PC-9 (cell line): ENCODE measurements at places on chromosomes 6 and 20.
A peak's percentile ranks its signal among the peaks of the same experiment; 100 is the strongest.

GRCh38 chr6:38118791-38119365, 299.4 kb downstream of the ZFAND3 start:
- no peak for DNase-seq

GRCh38 chr6:55669028-55669427, 90.0 kb upstream of the HMGCLL1 start:
- DNase-seq = no peak

DNA sequence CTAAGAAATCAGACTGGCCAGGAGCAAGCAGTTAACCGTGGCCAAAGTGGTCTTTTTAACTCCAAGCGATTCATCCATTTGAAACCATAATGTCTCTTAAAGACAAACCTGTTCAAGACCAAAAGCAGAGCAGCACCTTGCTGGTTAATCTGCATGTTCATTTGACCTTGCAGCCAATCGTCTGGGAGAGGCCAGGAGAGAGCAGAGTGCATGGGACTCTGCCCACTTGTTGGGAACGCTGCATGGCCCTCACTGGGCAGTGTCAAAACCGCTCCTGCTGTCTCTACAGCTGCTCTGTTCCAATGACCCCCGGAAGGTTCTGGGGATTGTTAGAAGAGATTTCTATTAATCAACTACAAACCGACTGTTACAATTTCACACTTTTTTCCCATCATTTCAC, 79.6 kb downstream of the OLIG3 start:
- no peak for DNase-seq

- no peak for DNase-seq
Measured at GRCh38 chr6:165686596-165687365, 23.7 kb upstream of the PDE10A start.

DNA sequence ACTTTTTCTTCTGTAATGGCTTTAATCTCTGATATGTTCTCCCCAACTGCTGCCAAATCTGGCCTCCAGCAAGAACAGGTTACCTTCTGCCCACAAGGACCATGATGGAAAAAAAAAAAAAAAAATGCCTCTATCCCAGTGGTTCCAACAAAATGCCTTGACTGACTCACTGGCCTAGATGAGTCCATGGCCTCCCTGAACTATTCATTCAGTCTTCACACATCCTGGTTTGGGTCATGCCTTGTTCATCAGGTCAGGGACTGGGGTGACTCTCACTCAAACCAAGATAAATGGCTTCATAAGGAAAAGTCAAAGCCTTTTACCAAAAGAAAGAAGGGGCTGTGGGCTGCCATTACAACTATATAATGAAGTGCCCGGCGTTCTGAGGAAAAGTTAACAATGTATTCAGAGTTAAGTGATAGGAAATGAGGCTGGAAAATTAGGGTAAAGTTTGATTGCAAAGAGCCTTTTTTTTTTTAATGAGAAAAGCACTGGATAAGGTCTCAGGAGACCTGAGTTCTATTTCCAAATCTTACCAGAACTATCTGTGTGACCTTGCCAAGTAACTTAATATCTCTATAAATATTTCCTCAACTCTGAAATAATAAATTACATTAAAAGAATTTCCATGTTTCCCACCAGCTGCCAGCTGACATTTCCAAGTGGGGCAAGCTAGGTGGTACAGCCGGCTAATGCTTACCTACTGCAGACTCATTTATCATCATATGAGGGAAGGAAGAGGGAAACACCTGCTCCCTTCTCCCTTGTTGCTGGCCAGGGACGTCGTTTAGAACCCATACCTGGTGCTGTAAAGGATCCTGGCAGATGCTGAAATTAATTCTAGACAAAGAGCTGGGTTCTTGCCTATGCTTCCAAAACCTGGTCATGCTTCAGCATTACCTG, 380.0 kb upstream of the MARCKS start:
- no peak for DNase-seq

- DNase-seq = no peak
Measured at GRCh38 chr6:164109770-164110140, 695.2 kb downstream of the QKI start.

DNA sequence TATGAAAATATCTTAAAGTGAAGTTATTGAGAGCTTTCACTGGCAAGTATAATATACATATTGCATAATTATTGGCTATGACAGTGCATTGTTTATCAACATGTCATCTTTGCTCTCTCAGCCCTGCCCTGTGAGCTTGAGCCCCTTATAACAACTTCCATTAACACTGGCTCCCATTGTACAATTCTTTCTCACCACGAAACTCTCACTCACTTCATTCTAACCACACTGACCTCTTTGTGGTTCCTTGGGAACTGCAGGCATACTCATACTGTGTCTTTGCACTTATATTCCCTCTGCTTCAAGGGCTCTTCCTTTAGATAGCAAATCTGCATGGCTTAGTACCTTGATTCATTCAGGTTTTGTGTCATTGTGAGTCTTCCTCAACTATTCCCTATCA, 411.8 kb downstream of the CDKAL1 start:
- no peak for DNase-seq

GRCh38 chr6:37804586-37804985, 14.9 kb upstream of the ZFAND3 start:
- no peak for DNase-seq

DNA sequence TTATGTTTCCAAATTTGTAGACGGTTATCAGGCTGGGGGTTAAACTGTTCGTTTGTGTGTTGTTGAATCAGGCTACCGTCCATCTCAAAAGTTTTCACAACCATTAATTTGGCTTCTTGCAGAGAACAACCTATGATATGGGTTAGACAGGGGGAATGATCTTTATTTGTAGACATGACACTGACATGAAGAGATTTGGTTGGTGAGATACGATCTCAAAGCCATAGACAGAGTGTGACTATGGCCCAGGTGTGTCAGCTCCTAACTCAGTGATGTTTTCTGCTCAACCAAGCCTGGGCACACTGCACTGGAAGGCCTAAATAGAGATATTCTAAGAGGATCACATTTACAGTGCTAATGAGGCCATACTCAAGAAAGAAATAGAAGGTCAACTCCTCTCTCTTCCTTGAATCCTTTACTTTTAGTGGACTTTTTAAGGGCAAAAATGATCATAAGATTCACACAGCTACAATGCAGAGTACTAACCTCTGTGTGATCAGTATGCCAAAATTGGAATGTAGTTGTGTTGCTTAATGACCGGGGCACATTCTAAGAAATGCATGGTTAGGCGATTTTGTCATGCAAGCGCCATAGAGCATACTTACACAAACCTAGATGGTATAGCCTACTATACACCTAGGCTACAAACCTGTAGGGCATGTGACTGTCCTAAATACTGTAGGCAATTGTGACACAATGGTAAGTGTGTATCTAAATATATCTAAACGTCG, 17.6 kb upstream of the SNRNP48 start:
- no peak for DNase-seq

GRCh38 chr6:90764001-90764400, 177.1 kb upstream of the MAP3K7 start:
- DNase-seq = no peak

DNA sequence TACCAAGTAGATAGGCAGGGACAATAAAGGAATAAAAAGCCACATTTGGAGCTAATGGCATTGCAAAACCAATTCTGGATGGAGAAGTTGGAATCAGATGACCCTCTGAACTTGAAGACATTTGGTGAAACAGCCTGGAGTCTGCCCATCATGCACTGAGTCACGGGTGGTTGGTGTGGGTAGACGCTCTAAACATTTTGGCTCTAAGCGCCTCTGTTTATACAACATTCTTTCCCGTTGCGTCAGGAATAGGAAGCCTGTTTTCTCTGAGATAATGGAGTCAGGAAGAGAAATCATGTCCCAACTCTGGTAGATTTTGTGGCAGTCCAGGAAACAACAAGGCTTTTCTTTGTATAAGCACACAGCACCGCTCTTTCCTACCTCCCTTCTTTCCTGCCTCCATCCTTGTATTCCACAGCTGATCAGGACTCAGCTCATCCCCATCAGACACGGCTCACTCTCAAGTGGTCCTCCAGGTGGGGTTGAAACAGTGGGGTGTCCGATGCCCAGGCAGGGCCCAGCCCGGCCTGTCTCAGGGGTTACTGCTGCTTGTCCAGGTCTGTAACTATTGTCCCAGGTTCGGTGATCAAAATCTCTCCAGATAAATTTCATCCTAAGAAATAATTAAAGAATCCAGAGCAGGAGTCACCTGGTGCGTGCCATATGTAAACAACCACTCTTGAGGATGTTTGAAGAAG, 12.1 kb upstream of the RAMACL start:
- DNase-seq = peak; percentile 41

DNA sequence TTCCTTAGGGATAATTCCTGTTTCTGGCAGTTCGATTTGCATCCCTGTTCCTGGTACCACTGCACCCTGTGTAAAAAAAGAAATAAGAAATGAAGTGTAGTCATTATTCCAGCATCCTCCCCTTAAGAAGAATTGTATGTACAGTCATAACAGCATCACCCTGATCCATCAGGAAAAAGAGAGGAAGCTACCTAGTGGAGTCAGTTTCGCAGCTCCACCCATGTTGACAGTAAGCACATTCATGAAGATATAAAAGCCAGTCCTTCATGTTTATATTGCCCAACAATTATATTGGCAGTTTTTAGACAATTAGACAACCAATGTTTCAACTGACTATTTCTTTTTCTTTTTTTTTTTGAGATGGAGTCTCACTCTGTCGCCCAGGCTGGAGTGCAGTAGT, 21.2 kb upstream of the HLA-G start:
- no peak for DNase-seq

GRCh38 chr6:153729189-153729588, 309.9 kb upstream of the OPRM1 start:
- DNase-seq = no peak

DNA sequence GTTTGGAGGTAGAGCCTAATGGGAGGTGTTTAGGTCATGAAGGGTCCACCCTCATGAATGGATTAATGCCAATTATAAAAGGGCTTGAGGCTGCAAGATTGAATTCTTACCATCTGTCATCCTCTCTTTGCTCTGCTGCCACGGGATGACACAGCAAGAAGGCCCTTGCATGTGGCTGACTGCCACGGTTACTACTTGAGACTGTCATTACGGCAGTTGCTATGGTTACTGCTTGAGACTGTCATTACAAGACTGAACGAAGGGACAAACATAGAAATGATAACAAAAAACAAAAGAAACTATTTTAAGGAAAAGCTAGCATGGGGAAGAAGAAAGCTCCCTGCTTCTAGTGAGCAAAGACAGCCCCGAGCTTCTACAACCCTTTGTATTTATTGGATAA, 715.0 kb downstream of the TFAP2A start:
- DNase-seq = no peak

GRCh38 chr20:58640446-58640845, 10.6 kb upstream of the STX16 start:
- peak; percentile 46 for DNase-seq

DNA sequence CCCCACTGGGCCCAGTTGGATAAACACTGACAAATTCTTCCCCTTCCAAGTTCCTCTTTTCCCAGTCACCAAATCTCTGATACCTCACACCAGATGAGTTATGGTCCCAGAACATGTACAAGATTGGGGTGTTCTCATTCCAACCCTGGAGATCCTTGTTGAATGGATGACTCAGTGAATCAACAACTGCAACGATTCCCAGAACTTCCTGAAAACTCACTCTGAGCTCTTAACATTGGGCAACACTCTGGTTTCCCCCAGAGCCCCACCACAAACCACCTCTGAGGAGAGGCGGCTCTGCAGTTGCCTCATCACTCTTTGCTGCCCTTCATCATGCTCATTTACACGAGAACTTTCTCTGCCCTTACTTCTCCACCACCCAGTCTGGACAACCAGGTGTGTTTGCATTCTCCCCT, 115.2 kb downstream of the MRPL14 start:
- peak; percentile 96 for DNase-seq

GRCh38 chr6:119880840-119881239, 531.3 kb upstream of the MAN1A1 start:
- DNase-seq = no peak
